ENCODE measurements at places on chromosomes 7 and 10.

- DNase-seq = no peak
Observed at GRCh38 chr7:137305901-137306621, 37.5 kb downstream of the PTN start.

GRCh38 chr7:13115157-13115772 lies 427.8 kb downstream of the ARL4A start:
- DNase-seq = no peak

GRCh38 chr7:126450269-126450671 lies 802.5 kb downstream of the GRM8 start:
- no peak for DNase-seq

GRCh38 chr7:3217166-3217565 lies 83.9 kb upstream of the SDK1 start:
- no peak for DNase-seq

DNA sequence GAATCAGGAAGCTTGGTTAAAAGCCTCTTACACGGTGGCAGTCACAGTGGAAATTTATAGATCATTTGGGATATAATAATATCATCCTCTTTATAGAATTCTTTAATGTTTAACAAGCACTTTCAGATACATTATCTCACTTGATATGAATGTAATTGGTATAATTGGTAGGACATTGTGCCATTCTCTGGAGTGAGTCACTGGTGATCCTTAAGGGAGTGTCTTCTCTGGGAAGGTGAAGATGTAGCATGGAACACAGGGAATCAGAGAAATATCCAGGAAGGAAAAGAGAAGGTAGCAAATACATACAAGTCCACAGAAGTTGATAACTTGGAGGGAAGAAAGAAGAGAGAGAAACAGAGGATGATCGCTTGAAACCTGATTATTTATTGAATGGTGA lies 9.8 kb downstream of the PTPRZ1 start:
- DNase-seq = no peak

Data from inflammatory macrophage treated with lipopolysaccharide for 1 hour (primary cell).